ENCODE measurements at places on chromosomes 5 and 9. TPM values are rescaled to one million over a fixed set of nuclear protein-coding genes. Genes with fewer than 3 reads are reported as not detected.
A peak's percentile ranks its signal among the peaks of the same experiment; 100 is the strongest.

DNA sequence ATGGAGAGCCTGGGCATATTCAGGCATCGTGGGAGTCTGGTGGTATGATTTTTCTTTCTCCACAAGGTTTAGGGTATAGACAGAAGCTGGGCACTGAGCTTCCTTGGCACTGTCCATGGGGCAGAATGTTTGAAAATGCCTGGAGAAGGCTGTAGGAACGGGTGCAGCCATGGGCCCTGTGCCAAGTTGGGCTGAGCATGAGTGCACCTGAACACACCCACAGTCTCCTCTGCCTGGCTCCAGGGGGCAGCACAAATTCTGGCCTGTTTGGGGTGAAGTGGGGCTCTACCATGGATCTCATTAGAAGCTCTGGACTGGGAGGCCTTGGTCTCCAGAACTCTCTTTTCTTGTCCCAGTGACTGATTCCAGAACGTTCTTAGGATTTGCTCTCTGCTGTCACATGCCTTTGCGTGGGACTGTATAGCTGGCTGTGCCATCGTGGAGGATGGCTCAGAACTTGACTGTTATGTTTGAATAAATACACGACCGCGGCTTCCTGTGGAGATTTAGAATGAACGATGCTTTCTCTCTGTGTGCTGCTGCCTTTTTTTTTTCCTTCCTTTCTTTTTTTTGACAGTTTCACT lies 229.8 kb downstream of the FANCC start:
- DNase-seq: no peak

GRCh38 chr5:57442080-57442839 lies 40.4 kb downstream of the ACTBL2 start:
- no peak for DNase-seq

GRCh38 chr5:28216939-28217360 lies 1178.6 kb upstream of the CDH9 start:
- DNase-seq: no peak

GRCh38 chr9:125747053-125747764 lies at the start of gene PBX3:
Gene PBX3, plus strand, starts transcription at chr9:125747373.
- peak; percentile 85 for DNase-seq

DNA sequence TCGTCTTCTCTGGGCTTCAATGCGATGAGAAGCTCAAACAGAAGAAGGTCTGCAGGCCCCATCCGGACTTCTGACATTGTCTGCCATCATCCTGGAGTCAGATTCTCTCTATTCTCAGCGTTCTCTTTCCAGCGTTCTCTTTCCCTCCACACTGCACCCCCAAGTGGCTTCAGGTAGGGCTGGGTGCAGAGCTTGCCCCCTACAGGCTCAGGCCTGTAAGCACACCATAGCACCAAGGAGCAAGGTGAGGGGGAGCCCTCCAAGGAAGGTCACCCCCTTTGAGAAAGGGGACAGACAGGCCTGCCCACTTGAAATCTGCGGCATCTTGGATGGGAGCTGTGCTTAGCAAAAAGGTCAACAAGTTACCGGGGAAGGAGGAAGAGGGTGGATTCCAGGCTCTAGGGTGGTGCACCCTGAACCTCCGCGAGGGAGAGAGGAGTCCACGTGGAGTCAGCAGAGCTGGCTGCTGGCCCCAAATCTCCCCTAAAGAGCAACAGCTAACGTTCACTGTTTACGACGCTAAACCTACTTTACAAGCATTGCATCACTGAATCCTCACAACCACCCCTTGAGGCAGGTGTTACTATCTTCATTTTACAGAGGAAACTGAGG lies 27.5 kb downstream of the GPX3 start:
- no peak for DNase-seq

- no peak for DNase-seq
These were observed 1.5 kb downstream of the TOR4A start for GRCh38 chr9:137278721-137279711.

DNA sequence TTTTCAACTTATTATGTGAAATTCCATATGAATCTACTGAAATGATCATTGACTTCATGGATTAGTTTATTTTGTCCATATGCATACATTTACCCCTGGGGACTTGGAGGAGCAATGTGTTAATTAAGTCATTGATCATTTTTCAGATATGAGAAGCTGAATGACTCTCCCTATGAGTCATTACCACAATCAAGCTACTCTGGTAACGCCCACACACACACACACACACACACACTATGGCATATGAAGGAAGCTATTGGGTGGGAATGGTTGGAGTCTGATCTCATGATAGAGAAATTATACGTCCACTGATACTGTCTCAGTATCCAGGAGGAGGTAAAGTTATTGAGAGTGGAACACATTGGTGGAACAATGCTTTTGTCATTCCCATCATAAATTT lies 528.9 kb downstream of the AGTPBP1 start:
- no peak for DNase-seq

DNA sequence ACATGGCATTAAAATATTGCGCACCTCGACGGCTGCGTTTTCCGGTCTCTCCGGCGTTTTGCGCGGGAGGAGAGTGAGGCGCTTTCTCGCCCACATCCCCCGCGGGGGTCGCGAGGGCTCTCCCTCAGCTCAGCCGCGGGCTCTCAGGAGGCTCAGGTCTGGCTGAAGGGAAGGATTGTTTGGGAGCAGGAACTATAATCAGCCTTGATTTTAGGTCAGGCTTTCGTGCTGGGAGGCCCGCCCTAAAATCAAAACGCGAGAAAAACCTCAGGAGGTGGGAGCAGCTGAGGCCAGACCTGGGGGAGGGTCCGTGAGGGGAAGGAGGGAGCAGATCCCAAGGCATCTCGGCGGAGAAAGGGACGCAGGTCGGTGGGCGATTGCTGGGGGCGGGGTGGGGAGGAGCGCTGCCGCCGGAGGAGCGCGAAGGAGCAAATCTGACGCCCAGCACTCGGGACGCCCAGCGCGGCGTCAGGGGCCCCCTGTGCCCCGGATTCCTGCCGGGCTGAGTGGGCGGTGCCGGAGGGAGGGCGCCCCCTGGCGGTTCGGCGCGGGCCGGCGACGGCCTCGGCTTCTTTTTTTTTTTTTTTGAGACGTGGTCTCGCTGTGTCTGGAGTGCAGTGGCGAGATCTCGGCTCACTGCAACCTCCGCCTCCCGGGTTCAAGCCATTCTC lies 18.7 kb upstream of the RNF130 start:
- peak; percentile 75 for DNase-seq

- DNase-seq: no peak
These were observed 122.5 kb upstream of the TRPM3 start for GRCh38 chr9:71243951-71244350.

DNA sequence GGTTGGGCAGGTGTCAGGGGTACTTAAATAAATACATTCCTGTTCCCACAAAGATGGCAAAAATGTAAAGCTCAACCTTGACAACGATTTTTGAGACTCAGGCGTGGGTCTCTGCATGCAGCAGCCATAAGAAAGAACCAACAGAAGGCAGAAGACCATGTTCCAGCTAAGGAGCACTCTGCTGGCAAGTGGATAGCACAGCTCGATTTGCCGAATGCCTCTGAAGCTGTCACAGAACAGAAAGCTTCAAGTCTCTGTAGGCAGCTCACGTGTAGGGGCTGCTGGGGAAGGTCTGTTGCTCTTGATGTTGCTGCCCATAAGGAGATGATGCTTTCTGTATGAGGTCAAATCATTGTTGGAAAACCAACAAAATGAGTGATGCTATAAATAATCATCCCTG lies 119.6 kb upstream of the GRIN3A start:
- DNase-seq: no peak

DNA sequence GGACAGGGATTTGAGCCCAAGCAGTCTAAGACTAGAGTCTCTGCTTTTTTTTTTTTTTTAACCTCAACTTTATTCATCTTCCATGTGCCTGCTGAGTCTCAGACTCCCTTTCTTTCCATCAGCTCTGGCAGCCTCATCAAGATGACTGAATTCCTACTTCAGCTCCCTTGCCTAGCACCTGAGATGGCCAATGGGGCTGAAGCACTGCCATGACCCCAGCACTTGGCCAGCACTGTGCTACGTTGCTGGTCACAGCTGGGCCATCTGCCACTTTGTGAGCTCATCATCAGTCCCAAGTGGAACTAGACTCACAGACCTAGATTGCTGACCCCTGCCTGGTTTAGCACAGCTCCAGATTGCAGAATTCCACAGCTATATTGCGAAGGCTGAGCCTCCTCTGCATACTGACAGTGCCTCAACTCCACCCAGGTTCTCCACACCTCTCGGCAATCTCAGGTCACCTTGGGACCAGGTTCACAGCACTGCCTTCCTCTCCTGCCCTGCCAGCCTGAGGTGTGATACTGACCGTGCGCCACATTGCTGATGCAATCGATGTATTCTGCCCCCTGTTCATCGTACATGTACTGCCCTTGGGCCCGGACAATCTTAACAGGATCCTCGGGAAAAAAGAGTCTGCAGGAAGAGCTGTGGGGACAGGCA lies 1.6 kb downstream of the PHYKPL start:
- DNase-seq: peak; percentile 75

DNA sequence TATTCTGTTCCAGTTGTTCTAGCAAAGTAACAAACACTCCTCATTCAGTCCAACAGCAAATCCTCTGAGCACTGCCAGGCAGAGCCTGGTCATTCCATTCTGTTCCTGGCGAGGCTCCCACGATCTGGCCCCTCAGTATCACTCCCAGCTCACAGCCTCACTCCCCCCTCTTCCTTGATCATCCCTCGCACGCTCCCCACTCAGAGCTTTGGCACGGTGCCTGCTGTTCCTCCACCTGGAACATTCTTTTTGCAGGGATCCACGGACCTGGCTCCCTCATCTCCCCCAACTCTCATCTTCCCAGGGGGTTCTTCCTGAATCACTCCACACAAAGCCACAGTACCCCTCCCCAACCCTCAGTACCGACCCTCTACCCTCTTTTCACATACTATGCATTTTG lies 192.3 kb downstream of the ATPSCKMT start:
- no peak for DNase-seq

GRCh38 chr5:117671551-117671950 lies 1096.9 kb upstream of the SEMA6A start:
- no peak for DNase-seq

DNA sequence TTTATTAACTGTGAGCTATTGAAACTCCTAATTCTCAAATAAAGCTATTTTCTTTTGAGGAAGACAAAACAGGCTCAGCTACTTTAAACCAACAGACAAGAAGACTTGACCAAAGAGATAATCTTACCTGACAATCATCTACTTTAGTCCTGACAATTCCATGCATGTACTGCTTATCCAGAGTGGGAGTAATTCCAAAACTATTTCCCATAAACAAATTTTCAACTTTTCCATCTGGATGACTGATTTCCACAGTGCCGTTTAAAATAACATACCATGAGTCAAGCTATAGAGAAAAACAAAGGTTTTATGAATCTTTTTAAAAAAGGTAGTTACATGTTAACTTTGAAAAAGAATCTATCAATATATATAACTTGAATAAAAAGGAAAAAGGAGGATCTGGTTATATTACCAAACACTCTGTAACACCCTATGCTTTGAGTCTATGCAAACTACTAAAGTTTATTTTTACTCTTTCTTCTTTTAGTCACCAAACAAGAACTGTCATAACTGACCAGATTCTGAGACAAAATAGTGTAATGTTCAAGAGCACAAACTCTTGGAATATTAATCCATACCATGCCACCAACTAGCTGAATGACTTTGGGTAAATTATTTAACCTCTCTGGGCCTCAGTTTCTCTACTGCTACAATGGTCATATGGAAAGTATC lies 129.7 kb downstream of the RAPGEF6 start:
- no peak for DNase-seq

DNA sequence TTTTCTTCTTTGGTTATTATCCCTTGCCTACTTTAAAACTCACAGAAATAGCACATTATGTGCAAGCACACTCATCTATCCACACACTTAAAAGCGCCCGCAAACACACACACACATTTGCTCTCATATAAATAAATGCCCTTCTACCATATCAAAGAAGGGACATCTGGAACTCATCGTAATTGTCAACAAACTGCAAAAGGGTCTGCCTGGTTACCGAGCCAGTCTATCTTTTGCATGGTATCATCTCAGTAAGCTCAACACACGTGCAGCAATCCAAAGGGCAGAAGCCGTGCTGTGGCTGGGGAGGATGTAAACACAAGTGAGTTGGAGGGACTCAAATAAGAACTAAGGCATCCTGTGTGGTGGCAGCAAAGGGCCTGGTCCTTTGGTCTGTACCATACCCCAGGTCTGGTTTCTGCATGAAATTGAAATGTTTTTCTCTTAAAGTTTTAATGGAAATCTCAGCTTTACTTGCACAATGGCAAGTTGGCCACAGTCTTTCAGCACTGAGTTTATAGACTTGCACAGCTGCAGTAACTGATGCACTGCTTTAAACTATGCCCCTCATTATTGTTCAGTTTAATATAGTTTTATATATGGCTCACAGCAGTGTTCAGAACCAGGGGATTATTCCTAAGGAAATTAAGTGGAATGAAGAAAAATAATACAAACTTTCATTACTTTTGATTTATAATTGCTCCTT lies 331.0 kb downstream of the ADAMTS6 start:
- DNase-seq: no peak

DNA sequence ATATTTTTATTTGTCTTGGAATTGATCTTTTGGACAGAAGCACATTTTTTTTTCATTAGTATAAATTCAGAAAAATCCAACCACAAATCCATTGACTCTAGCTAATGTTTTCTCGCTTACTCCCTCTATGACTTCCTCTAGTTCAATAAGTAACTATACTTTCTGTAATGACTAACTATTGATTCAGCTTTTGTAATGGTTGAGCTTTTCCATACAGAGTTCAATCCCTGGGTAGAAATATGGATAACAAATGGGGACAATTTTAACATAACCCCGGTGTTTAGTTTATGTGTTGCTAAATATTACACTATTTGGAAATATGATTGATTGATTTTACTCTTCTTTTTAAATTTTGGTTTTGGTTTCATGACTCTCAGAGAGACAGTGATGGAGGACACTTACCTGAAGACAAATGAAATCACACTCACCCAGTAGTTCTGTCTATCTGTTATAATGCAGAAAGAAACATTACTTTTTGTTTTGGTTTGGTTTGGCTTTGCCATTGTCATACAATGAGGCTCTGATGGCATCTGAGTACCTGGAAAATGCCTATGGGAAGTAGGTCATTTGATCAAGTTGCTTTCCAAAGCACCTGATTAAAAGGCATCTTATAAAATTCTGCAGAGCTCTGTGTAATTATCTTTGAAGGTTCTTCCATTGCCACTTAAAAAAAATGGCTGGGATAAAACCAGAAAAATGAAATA lies 309.7 kb upstream of the MPDZ start:
- DNase-seq: no peak

GRCh38 chr5:67520161-67520908 lies 323.7 kb upstream of the CD180 start:
- no peak for DNase-seq

GRCh38 chr5:68347536-68347935 lies 132.0 kb downstream of the PIK3R1 start:
- DNase-seq: no peak

- DNase-seq: no peak
These were observed 175.3 kb downstream of the HSPA4 start for GRCh38 chr5:133227082-133227481.

The QRFP gene
- not detected for total RNA-seq

The TAF1L gene
- not detected for total RNA-seq

The LCN12 gene
- 10.6 TPM for total RNA-seq
